ENCODE measurements at places on chromosomes 7 and 10.

DNA sequence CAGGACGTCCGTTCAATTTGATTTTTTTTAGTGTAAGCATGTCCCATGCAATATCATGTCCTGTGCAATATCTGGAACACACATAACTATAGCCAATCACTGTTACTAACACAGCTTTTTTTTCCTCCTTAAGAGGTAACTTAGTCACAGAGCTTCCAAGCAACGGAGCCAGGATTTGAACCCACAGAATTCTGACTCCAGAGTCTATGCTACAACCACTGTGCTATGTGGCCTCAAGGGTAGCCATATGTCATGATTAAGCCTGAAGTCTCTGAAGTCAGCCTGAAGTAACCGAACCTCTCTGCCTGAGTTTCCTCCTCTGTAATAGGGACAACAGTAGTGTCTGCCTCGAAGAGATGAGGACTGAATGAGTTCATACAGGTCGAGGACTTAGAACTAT is 42.2 kb upstream of the TCF7L2 start:
- DNase-seq, result no peak

- DNase-seq, result no peak
These were observed 35.6 kb upstream of the PPP1R17 start for GRCh38 chr7:31651234-31652062.

GRCh38 chr7:37070031-37070430 is 345.7 kb upstream of the AOAH start:
- DNase-seq, result no peak

DNA sequence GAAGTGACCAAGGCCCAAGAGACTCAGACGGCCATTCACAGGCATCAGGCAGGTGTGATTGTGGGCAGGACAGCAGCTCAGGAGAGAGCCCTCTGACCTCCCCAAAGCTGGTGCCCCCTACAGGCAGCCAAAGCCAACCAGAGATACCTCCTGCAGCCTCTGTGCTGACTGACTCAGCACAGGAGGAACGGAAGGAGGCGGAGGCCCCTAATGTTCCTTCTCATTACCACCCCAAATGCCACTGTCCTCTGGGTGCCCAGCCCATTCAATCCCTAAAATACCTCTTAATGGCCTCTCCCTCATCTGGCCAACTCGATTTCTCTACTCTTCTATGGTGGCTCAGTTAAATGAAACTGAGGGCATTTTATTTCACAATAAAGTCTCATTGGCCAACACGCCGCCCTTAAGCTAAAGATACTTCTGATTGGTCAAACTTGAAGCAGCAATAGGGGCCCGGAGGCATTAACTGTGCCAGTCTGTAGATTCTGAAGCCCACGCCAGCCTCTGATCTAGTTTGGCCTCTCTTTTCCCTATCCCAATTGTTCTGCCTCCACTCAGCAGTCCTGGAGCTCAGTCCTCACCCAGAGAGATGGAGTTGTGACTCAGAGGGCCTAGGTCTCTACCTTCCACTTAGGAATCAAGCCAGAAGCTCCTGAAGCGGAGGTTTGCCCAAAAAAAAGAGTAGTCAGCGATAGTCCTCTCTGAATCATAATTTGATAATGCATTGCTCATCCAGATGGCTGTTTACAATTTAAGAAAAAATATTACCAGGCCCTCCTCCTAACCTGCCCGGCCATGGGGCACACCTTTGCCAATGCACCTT is 1.2 kb downstream of the CYREN start:
- DNase-seq, result peak; percentile 77

DNA sequence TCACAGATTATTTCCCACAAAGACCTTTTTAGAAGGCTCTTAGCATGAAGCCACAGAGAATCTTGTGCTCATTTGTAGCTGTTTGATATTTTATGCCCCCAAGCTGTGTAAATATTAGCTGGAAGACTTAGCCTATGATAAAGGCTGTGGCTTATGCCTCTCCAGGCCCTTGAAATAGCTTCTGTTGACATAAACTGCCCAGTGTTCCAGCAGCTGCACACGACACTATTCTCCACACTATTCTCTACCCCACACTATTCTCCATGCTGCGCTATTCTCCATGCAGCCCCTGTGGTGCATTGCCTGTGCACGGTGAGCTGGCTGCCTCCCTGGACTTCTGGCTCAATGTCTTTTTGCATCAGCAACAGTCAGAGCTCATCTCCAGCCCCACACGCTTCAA is 13.1 kb downstream of the DDC start:
- DNase-seq, result no peak

GRCh38 chr7:139732471-139733167 is 45.2 kb downstream of the HIPK2 start:
- DNase-seq, result no peak

DNA sequence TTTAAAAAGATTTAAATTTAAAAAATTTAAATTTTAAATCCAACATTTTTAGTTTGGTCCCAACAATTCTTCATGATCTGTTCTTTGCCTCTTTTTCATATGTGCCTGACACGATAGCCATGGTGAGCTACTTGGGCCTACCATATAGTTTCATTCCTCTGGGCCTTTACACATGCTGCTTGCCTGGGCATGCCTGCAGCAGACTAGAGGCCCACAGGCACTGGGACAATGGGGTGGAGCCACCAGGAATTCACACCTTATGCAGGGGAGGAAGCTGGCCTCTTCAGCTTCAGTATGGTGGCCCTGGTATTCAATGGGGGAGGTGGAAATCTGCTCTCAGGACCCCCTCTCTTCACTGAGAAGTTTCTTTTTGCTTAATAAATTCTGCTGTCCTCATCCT is 37.8 kb upstream of the ZNF365 start:
- no peak for DNase-seq

GRCh38 chr7:67018940-67019339 is 22.3 kb downstream of the TYW1 start:
- DNase-seq, result no peak

DNA sequence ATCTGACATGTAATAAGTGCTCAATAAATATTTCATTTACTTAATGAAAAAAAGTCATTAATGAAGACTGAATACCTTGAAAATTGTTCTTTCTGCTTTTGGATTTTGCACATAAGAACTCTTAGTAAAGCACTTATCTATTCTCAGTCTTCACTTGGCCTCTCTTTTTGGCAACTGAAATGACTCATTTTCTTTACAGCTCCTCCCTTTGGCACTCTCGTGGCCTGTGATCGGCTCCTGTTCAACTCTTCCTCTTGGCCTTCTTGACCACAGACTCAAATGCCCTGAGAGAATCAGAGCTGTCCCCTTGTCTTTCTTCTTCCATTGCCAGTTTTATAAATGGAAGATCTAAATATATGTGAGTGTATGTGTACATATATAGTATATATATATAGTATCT is 54.2 kb downstream of the FOXP2 start:
- DNase-seq, result no peak

DNA sequence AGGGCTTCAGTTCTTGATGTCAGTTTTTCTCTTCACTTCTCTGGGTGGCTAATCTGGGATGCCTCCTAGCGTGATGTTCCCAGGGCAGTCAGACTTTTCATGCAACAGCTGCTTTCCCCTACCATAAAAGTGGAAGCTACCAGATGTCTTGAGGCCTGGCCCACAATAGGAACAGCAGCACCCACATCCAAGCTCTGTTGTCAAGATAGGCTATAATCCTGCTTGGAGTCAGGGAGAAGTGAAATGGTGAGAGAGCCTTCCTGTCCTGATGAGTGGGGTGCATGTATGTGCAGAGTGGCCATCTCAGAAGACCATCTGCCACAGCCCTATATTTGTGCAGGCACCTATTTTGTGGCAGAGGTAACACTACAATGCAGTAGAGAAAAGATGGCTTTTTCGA is 108.0 kb downstream of the HTR5A start:
- no peak for DNase-seq

DNA sequence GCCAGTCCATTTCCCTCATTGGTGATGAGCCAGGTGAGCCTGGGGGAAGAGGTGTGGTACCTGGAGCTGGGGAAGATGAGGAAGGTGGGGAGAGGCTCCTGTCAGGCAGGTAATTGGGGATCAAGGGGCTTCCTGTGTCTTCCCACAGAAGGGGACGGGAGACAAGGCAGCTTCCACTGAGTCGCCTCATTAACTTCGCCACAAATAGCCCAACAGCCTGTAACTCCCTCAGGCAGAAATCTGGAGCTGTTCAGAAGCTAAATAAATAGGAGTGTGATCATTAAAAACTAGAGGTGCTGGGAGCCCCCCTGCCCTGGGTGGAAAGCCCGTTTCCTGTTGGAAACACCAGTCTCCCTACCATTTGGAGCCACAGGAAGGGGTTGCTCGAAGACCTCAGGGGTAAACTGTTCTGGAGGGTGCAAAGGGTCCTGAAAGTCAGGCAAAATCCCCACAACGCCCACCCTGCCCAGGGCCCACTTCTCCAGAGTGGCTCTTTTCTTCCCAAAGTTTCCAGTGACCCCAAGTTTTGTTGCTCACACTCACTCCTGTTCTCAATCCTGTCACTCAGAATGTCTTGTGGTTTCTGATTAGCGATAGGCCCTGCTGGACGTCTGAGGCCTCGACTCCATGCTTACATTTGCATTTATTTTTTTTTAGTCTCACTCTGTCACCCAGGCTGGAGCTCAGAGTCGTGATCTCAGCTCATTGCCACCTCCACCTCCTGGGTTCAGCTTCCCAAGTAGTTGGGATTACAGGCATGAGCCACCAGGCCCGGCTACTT is 25.7 kb downstream of the UNC5B start:
- DNase-seq, result no peak

DNA sequence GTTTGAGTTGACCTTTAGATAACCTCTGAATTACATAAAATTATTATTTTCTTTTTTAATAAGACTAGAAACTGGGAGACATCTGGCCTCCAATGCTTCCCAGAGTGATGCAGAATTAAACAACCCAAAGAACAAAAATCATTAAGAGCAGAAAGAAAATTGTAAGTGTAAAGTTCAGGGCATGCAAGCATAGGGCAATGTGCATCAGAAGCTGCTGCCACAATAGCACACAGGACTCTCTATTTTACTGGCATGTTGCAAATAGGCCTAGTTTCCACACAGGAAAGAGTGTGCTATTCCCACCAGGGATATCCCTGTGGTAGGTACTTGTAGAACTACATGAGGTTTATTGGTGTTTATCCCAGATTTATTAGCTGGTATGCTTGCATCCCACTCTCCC is 20.5 kb upstream of the STEAP2 start:
- no peak for DNase-seq

- DNase-seq, result no peak
These were observed 185.3 kb upstream of the GPR26 start for GRCh38 chr10:123480845-123481244.

DNA sequence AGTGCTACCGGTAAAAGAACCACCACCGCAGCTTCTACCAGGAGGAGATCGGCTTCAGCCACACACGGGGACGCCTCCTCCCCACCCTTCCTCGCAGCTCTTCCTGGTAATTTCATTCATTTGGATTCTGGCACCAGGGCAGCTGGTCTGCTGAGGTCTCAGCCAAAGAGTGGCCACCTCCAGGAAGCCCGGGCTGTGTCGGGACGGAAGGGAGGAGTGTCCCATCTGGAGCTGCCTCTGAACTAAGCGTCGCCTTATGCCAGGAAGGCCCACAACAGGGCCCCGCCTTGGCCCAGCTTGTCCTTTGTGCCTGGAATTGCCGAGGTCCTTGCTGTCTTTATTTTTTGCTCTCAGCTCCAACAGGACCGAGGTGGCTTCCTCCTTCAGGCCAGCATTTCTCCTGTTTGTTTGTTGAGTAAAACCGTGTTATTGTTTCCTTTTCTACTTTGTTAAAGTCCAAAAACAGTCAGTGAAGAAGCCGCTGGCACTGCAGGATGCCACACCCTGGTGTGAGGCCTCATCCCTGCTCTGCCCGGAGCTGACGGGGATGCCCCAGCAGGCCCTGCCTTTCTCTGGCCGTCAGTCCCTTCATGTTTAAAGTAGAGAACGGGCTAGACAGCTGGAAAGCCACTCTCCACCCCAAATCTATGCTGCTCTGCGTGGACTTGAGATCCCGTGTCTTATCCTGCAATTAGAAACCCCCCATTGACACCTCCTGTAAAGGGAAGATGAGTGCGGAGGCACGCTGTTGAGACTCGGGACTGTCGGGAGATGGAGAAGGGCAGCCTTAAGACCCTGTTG is 24.5 kb upstream of the TTYH3 start:
- DNase-seq, result no peak

DNA sequence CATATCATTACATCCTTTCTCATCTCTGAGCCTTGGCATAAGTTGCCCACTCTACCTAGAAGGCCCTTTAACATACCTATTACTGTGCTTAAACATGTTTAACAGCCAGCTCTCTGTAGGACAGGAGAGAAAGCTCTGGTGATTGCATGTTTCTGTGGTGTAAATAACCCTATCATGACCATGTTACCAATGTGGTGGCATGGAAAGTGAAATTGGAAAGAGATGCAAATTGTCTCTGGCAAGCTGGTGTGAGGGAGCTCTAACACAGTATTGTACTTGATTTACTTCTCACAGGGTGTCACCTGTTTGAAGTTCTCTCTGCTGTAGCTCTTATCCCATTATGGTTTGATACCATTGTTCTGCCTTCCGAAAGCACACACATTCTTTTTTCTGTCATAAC is 231.8 kb upstream of the DKK1 start:
- no peak for DNase-seq

DNA sequence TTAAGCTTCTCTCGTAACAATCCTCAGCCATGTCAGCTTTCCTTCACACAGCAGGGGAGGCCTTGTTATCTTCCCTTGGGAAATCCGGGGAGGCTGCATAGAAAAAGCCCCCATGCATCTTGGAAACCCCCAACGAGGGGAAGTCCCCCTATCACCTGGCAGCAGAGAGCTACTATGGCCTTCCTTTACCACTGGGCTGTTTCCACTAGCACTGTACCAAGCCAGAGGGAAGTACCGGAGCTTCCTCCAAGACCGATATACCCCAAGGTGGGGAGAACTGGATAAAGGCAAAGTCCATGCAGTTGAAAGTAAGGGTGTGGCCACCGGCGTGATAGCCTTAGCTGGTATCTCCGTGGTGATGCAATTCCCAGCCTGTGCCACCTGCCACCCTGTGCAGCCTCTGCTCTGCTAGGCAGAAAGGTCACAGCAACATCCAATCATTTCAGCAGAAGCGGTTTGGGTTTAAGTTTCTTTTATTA is 4.4 kb upstream of the CLIP2 start:
- DNase-seq, result peak; percentile 56

DNA sequence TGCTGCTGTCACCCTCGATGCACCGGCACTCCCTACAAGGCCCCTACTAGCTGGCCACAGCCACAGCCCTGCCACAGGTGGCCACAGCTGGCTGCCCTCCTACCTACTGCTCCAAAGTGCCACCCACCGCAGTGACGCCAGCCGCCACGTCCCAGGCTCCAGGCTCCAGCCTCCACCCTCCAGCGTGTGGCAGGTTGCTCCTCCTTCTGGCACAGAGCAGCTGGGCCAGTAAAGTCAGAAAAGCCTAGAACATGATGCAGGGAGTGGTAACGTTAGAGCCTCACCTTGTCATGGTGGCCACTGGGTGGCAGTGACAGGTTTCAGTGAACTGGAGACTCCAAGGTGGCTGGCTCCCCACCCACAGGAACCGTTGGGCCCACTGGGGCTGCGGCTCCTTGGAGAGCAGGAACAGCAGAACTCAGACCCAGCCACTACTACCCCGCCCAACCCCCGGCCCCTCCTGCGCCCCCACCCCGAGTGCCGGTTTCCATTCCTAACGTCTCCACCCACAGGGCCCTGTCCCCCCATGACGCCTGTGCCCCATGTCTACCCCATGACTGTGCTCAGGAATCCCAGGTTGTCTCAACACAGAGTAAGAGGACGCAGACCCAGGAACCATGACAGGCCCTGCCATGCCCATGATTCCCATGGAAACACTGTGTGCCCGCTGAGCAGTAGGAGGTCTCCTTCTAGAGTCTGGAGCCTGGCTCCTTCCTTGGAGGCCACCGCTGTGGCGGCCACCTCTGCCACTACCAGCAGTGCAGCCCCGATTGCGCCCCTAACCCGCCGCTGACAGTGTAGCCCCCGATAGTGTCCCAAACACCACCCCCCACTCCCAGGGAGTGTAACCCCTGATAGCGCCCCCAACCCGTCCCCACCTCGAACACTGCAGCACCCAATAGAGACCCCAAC is 52.3 kb upstream of the ZNF33B start:
- no peak for DNase-seq

Measured in Calu3 (cell line).